ENCODE measurements at places on chromosomes 6 and 20.

DNA sequence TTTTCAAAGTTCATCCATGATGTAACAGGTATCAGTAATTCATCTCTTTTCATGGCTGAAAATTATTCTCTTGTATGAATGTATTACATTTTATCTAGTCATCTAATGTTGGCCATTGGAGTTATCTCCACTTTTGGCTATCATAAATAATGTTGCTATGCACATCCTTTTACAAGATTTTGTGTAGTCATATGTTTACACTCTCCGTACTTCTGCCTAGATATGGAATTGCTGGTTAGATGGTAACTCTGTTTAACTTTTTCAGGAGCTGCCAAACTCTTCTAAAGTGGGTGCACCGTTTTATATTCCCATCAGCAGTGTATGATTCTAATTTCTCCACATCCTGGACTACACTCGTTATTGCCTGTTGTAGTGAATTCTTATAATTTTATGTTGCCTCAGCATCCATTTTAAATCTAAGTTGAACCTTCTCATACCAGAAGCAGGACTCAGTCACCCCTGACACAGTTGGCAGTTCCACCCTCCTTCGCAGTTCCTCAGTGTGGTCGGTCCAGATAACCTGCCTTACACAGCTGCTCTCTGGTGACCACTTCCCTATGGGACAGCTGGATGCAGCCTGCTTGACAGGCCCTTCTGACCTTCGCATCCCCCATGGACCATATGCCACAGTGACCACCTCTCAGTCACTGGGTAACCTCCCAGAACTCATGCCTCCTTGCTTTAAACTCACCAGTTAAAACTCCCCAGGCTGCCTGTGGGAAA is 33.9 kb downstream of the KIZ start:
- DNase-seq = no peak

DNA sequence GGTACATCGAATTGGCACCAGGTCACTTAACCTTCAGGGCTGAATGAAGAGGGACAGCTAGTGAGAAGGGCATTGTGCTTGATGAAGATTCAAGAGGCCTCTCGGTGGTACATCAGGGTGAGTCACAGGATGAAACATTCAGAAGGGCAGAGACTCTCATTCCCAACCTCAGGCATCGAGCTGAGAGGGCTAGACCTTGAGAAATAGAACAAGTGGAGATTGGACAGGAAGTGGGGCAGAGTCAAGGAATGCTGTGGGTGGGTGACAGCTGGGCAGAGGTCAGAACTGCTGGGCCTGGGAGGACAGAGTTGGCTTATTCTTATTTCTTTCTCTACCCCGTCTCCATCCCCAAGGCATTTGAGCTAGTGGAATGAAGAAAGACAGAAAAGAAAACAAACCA is 126.0 kb downstream of the SCML4 start:
- no peak for DNase-seq

DNA sequence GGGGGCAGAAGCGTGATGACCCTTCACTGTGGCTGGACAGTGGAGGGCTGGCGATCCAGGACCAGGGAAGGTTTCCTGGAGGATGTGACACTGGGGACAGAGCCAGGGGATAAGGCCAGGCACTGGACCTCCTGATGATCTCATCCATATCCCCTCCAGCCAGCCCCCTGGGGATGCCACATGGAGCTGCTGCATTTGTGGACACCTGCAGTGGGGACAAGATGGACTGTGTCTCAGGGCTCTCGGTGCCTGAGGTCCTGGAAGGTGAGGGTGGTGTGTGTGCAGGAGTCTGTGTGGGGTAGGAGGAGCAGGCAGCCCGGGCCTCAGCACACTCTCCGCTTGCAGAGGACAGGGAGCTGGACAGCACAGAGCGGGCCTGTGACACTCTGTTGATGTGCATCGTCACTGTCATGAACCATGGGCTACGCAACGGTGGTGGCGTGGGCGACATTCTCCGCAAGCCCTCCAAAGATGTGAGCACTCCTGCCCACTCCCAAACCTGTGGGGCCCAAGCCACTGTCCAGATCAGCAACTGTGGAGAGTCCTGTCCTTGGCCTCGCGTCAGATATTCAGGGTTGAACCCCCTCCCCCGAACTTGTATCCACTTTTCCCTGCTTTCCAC is 19.9 kb downstream of the UQCC2 start:
- no peak for DNase-seq

- DNase-seq = no peak
Measured at GRCh38 chr6:158524311-158524710, 35.6 kb upstream of the TMEM181 start.

- DNase-seq = no peak
Measured at GRCh38 chr6:25404693-25405169, 125.6 kb downstream of the CARMIL1 start.

GRCh38 chr6:10589429-10589727 is 68.2 kb downstream of the GCNT2 start:
- DNase-seq = no peak

- no peak for DNase-seq
Measured at GRCh38 chr6:72212686-72213085, 326.3 kb downstream of the RIMS1 start.

DNA sequence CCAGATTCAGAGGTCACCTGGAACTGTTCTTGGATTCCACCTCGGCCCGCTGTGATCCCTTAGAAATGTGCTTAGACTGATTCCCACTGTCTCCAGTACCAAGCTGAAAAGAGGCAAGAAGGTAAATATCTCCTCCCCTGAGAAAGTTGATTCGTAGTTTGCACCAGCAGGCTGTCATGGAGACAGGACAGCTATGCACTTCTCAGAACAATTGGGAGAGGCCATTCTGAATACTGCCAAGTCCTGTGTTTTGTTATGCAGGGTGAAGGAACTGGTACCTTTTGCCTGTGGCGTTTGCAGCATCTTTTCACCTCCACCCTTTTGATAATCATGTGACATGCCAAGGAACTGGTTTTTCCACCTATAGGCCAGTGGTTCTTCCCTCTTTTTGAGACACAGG is 58.2 kb upstream of the RNGTT start:
- no peak for DNase-seq

DNA sequence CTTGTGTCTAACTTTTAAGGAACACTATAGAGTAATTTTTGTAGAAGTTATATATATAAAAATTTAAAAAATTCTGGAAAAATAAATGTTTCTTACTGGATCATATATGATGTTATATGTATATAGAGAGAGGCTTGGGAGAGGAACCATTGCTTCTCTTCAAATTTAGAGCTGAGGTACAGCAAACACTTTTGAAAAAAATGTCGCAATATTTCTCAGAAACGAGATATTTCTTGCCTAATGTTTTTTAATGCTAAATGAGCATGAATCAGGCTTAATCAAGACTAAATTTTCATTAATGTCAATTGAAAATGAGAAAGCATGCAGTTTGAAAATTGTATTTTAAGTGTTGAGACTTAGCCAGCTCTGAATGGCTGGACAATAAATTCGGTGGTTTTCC is 2.6 kb downstream of the PKIB start:
- no peak for DNase-seq

Data from stimulated activated CD8-positive, alpha-beta memory T cell treated with anti-CD3 and anti-CD28 coated beads, Interleukin-2, amount 100 ng/mL, for 1 hour (primary cell).